ENCODE measurements at places on chromosomes 1 and 21.

- H3K36me3 ChIP-seq: no peaks in the 10 kb centered on the region
- H3K4me3 ChIP-seq: no peak overlapping the region
- H3K27me3 ChIP-seq: no peaks in the 10 kb centered on the region
- no peak for DNase-seq
- H3K27ac ChIP-seq: no peak overlapping the region
Measured at GRCh38 chr21:33734291-33734690, 92.0 kb downstream of the ITSN1 start.

DNA sequence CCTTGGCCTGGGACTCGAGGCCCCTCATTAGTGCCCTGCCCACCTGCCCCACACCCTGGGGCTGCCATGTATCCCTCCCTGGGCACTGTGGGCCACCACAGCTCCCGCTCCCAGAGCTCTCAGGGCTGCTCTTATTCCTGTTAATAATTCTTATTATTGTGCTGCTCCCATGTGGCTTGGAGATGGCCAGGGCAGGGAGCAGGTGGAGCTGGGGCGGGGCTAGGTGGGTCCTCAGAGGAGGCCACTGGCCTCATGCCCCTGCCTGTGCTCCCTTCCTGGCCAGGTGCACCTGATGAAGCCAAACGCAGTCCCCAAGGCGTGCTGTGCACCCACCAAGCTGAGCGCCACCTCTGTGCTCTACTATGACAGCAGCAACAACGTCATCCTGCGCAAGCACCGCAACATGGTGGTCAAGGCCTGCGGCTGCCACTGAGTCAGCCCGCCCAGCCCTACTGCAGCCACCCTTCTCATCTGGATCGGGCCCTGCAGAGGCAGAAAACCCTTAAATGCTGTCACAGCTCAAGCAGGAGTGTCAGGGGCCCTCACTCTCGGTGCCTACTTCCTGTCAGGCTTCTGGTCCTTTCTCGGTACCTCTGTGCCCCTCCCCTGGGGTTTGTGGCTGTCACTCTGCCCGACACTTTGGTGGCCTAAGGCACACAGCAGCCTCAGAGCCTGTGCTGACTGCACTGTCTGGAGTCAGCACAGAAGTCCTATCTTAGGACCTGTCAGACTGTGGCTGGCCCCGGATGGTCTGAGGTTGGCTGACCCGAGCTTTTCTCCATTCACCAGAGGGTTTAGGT, 34.1 kb downstream of the BMP8A start:
- H3K27me3 ChIP-seq: no peaks in the 10 kb centered on the region
- no peak overlapping the region for H3K4me3 ChIP-seq
- DNase-seq: no peak
- H3K36me3 ChIP-seq: peaks cover 20% of the 10 kb centered on the region

DNA sequence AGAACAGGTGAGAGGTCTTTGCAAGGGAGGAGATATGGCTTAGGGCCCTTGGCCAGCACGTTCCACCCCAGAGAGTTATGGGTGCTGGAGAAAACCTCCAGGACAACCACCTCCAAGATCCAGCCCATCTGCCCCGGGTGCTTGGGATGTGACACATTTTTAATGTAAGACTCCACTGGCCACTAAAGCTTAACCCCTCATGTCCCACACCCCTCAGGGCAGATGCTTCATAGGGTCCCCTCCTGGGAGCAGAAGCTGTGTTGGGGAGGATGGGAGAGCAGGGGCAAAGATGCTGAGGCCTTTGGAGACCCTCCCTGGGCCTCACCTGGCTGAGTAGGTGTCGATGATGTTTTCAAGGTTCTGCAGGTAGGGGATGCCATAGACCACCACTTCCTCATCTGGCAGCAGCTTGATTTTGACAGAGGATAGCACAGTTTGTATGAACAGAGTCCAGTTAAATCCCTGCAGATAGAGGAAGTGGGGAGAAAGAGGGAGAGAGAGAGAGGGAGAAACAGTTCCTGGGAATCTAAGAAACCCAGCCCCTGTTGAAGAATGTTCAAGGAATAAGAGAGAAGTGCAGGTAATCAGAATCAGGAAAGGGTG, 11.9 kb downstream of the PRXL2B start:
- H3K4me3 ChIP-seq: no peak overlapping the region
- H3K36me3 ChIP-seq: no peaks in the 10 kb centered on the region
- H3K27me3 ChIP-seq: no peaks in the 10 kb centered on the region

DNA sequence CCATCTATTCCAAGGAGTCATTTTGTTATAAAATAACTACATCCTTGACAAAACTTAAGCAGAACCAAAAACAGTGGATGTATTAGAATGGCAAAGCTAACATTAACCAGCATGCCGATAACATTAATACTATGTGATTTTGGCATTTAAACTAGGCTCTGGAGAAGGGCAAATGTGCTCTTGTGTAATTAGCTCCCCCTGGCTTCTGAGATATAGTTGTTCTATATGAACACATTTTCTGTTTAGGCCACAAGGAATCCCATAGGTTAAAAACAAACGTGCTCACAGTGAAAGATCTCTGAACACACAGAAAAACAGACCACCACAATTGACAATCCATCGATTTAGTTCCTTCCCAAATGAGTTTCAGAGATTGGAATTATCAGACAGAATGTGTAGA, 57.4 kb upstream of the TARS2 start:
- no peak overlapping the region for H3K4me3 ChIP-seq
- DNase-seq: no peak
- H3K27me3 ChIP-seq: no peaks in the 10 kb centered on the region
